ENCODE measurements at places on chromosomes 16 and 17.

DNA sequence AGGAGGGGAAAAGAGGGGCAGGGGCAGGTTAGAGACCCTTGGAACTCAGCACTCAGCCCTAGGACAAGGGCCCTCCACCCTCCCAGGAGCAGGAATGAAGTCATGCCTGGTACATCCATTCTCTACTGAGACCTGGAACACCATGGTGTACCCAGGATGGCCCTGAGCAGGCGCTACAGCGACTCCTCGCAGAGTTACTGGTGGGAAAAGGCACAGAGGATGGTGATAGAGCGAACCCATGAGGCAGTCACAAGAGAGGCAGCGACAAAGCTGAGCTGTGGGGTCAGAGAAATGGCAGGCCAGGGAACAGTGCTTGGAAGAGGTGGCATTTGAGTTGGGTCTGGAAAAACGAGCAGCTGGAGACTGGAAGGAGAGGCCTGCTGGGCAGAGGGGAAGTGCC is 37.5 kb downstream of the SRCIN1 start:
- DNase-seq, result no peak

DNA sequence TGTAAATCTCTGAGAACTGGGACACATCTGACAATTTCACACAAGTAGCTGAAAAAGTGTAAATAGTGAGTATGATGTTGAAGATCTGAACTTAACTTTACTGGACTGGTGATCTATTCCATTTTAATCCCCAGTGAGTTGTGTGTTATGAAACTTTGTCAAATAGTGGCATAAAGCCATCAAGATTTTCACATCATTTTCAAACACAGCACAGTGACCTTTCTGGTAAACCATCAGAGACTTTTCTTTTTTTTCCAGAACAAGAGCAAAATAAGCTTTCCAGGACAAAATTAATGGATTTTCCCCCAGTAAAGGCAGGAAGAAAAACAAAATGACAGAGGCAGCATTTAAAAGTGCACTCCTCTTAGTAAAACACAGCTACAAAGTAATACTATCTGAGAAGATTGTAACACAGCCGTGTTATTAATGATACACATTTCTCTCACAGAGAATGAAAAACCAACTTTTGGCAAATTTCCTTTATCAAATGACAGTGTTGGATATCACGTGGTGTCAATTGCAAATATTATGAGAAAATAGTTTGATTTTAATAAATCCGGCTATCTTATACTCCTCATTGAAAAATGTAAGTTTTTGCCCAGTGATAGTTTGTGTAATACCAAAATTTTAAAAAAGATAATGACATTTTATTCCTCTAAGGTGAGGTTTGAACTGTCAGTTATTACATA is 16.8 kb upstream of the COL1A1 start:
- DNase-seq, result no peak

DNA sequence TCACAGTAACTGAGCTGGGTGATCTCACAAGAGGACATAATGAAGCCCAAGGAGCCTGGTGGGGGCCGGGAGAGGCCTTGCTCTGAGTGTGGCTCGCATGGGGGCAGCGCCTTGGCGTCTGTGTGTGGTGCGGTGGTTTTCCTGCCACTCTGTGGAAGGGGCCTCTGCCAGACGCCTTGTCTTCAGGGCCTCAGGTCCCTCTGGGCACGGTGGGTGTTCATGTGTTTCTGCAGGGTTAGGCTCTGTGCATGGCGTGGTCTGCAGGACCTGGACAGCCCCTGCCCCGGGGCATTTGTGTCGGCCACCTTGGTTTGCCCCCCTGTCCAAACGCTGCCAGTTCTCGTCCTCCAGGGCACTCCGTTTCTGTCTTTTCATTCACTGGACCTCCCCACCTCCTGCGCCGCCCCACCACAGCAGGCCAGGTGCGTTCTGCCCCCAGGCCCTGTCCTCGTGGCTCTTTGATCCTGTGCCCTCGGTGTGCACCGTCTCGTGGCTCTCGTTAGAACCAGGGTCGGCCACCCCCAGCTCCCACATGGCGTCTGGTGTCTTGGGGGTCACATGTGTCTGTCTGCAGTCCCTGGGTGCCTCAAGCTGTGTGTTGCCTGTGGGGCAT is 43.7 kb upstream of the ZNF750 start:
- peak; percentile 7 for DNase-seq

DNA sequence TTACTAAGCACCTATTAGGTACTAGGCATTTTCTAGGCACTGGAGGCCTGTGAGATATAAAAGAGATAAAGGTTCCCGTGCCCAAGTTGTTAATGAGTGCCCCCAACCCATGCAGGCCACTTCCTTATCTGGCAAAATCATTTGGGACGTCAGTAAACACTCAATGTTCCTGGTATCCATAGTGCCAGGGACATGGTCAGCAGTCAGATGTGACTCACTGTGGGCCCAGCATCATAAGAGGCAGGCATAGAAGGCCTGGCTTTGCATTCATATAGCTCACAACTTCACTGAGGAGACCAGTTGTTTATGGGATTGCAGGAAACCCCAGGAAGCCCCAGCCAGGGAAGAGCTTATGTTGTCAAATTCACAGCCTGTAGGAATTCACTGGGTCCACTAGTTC is 81.1 kb downstream of the MRC2 start:
- no peak for DNase-seq

GRCh38 chr17:40551091-40551878 is 14.0 kb downstream of the CCR7 start:
- no peak for DNase-seq

DNA sequence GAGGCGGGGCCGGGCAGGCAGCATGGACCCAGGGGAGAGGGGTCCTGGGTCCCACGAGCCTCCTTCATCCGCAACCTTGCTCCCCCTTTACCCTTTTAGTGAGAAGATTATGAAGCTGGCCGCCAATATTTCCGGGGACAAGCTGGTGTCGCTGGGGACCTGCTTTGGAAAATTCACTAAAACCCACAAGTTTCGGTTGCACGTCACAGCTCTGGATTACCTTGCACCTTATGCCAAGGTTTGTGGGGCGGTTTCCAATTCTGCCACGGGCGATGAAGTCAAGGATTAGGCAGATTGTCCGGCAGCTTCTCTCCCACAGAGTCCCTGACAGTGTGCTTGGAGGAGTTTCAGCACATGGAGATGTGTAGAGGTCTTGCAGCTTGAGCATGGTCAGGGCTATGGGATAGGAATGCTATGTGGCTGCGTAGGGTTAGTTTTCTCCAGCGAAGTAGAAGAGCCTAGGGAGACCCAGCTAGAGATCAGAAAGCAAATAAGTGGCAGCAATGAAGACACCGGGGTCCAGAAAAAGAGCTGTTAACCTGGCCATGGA is 598 bp downstream of the NIP7 start:
- no peak for DNase-seq

DNA sequence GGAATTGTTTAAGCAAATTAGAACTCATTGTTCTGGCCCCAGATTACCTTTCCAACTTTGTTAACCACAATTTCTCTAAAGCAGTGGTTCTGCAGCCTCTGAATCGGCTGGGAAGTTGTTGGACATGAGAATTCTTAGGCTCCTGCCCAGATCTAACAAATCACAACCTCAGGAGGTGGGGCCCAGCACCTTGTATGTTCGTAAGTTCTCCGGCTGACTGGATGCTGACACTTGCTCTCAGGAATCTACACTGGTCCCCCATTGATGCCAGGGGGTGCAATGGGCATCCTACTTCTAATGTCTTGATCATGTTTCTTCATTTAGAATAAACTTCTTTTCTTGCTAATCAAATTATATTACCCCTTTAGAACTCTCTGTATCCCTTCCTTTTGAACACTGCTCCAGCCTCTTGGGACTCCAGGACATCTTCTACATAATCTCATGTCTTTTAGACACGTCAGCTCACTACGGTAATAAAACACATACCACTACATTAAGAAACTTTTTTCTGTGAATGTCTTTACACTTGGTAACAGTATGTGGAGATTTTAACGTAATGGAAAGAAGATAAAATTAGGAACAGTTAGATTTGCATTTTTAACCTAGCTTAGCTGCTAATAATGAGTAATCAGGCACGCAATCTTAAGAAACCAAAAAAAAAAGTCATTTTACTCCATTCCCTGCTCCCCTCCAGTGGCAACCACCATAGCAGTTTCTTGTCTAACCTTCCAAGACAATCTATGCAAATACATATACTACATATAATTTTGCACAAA is 143.2 kb downstream of the ITFG1 start:
- no peak for DNase-seq

Data from NCI-H1417 (cell line).